ENCODE measurements at places on chromosomes 7 and 10. TPM values are rescaled to one million over a fixed set of nuclear protein-coding genes. Genes with fewer than 3 reads are reported as not detected.

The ASB4 gene
- 0.02 TPM for polyA plus RNA-seq

The TRIM56 gene
- 13.5 TPM for polyA plus RNA-seq

The H2BK1 gene
- not detected for polyA plus RNA-seq

The TMEM213 gene
- not detected for polyA plus RNA-seq

The CAMK2B gene
- polyA plus RNA-seq = 0.33 TPM

The LIPJ gene
- polyA plus RNA-seq = not detected

The CEP41 gene
- 2.5 TPM for polyA plus RNA-seq

The AKR1C3 gene
- 20.9 TPM for polyA plus RNA-seq

The MMP21 gene
- polyA plus RNA-seq = 0.02 TPM

The SLC35B4 gene
- 2.2 TPM for polyA plus RNA-seq

The FZD8 gene
- 0.35 TPM for polyA plus RNA-seq

The CRYGN gene
- polyA plus RNA-seq = 0.01 TPM

The TMEM176B gene
- 15.6 TPM for polyA plus RNA-seq

The RNF133 gene
- not detected for polyA plus RNA-seq

The MYL10 gene
- polyA plus RNA-seq = not detected

The ABCC2 gene
- 0.20 TPM for polyA plus RNA-seq

The ETV1 gene
- polyA plus RNA-seq = 0.65 TPM

The SPDYE17 gene
- polyA plus RNA-seq = not detected

The PAPOLB gene
- polyA plus RNA-seq = not detected

The OR2A1 gene
- polyA plus RNA-seq = not detected

The SFRP4 gene
- polyA plus RNA-seq = 0.15 TPM

The NAPEPLD gene
- 1.1 TPM for polyA plus RNA-seq

The ZDHHC6 gene
- 35.5 TPM for polyA plus RNA-seq

The SUGCT gene
- polyA plus RNA-seq = 1.7 TPM

The AOAH gene
- polyA plus RNA-seq = 0.71 TPM

The TBX20 gene
- not detected for polyA plus RNA-seq

The MKI67 gene
- 8.7 TPM for polyA plus RNA-seq

The TBATA gene
- not detected for polyA plus RNA-seq

The ACSL5 gene
- polyA plus RNA-seq = 3.6 TPM

The TMEM176A gene
- polyA plus RNA-seq = 4.8 TPM

The ATP6V0A4 gene
- polyA plus RNA-seq = 1.3 TPM

The CPN1 gene
- polyA plus RNA-seq = not detected

The POT1 gene
- polyA plus RNA-seq = 4.3 TPM

The PRPS1L1 gene
- polyA plus RNA-seq = not detected

The LIPM gene
- polyA plus RNA-seq = not detected
